ENCODE measurements at places on chromosomes 7 and 10.

DNA sequence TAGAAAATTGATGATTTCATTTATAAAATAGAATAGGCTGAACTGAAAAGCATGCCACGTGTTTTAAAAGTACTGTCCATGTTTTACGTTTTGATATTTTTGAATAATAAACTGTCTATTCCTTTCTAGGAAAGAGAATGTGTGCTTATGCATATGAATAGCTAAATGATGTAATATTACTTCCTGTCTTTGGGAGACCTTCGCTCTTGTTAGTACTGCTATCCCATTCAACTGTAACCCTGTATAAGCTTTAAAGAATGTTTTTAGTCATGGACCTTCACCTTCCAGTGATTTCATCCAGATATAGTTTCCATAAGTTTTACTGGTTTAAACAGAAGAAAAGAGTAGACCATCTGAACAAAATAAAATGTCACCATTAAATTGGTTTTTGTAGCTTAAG, 274.4 kb upstream of the SEMA3A start:
- DNase-seq, result no peak

DNA sequence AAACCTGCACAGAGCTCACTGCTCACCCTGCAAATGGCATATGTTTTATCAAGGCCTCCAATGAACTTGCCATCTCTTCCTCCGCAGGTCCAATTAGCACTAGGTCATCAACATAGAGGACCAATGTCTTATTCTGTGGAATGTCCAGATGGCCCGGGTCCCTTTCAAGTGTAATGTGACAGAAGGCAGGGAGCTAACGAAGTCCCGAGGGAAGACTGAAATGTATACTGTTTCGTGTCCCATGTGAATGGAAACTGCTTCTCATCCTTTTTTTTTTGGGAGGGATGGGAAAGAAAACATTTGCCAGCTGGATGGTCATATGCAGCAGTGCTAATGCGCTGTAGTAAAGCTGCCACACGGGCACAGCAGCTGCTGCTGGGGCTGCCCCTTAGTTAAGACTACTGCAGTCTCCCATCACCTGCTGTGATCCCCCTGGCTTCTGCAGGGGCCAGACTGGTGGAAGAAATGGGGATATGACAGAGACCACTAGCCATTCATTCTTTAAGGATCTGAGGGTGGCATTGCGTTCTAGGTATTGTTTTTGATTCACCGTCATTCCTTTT, 61.7 kb upstream of the CCNY start:
- DNase-seq, result no peak

DNA sequence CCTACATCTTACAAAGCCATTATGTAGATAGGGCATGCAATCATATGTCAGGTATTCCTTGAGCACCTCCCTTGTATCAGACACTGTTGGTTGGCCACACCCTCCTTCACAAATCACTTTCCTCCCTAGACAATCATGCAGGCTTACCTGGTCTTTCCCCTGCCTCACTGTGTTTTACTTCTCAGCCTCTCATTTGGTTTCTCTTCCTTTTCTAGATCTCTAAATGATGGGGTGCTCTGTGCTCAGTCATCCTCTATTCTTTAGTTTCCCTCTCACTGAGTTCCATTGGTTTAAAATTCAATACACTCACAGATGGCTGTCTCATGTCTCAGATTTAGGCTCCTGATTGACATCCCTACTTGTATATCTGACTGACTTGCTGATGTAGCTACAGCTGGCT, 31.4 kb downstream of the ANK3 start:
- DNase-seq, result no peak

GRCh38 chr7:36100634-36101033, 52.4 kb upstream of the EEPD1 start:
- no peak for DNase-seq

DNA sequence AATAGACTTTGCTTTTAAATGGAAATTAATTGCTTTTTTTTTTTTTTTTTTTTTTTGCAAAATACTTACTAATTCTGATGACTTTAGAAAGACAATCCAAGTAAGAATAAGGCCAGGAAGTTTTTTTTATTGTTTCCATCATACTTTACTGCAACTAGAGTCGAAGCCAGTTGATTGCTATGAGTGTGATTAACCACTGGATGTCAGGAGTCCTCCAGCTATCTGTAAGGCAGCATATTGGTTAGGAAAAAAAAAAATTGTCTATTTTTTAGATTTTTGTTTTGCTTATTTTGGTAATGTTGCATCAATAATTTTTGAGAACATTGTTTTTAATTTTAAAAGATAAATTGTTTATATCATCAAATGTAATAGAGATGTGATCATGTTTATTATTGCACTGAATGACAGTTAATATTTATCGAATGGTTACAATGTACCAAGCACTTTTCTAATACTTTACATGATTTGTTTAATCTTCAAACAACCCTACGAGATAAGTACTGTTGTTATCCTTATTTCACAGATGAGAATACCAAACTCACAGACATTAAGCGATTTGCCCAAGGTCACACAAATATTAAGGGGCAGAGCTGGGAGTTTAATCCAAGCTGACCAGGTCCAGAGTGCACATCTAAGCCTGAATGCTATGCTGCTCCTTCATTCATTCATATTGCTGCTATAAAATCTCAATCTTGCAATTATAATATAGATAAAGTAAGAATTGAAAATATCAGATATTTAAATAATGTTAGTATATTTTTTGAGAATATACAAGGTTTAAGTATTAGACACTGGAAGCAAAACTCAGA, 19.9 kb upstream of the LMOD2 start:
- DNase-seq, result no peak

DNA sequence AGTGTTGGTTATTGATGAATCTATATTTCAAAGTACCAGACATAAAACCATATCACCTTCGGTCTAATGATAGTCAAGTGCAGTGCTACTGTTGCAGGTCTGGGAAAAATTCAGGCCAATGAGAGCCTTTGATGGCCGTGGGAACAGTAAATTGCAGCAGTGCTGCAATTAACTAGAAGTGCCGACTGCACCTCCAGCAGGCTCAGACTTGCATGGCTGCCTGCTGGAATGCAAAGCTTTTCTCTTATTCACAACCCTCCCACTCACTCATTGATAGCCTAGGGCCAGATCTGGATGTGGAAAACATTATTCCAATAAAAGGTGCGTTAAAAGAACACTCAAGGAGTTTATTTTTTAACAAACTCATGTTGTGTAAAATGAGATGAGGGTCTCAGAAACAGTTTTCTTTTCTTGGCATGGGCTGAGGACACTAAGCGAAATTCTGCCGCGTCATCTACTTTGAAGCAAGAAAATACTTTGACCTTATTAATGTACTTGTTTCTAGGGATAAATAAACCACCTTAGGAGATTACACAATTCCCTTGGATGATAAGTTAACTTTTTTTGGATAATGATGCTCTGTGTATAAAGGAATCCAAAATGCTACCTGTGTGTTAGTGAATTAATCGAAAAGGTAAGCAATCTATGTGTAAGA, 17.1 kb downstream of the PLXDC2 start:
- no peak for DNase-seq

DNA sequence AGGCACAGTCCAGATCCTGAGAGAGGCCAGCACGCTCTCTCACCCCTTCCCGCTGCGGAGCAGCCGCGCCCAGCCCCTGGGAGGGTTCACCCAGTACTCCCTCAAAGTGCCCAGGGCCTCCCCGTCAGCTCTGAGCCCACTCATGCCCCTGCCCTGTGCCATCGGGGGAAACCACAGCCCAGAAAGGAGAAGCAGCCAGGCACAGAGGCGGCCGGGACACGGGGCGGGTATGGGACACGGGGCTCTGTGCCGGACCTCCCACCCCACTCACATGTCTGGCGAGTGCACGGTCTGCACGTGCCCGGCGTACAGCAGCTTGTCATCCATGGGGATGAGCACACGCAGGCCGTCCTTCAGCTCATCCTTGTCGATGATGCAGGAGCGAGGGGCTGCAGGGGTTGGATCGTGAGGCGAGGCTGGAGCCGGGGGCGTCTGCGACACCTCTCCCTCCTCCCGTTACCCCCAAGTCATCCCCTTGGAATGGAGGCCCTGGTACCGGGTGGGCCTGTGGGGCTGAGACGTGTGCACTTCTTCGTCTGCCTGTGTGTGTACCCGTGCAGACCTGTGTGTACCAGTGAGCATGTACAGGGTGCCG, 38.2 kb downstream of the SLC29A4 start:
- no peak for DNase-seq
